ENCODE measurements at places on chromosomes 11 and 22.

DNA sequence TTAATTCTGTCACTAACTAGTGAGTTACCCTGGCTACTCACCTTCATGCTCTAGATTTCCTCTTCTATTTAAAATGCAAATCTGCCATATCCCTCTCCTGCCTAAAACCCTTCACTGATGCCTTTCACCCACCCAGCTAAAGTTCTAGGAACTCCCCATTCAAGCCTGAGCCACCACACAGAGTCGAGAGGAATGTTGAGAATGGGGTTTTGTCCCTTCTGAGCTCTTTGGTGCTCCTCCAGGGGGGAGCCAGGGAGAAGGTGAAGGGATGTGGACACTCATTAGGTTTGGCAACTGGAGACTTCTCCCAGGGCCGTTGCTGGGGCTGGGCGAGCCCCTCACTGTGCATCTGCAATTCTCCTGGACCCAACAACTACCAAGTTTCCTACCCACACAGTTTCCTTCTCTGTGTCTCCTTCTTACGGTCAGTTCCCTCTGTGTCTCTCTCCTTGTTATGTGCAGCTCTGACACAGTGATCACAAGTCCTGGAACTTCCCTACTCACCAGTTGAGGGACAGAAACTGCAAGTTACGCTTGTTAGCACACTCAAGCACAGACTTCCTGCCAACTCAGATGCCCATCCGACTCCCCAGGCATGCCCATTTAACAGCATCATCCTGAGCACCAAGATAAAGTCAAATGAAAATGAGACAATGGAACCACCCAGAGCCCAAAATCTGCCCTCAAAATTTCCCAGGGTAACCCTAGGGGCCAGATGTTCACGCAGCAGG, 6.5 kb upstream of the IL10RA start:
- DNase-seq = no peak

- DNase-seq = no peak
Measured at GRCh38 chr22:23305321-23305910, 125.1 kb downstream of the BCR start.

DNA sequence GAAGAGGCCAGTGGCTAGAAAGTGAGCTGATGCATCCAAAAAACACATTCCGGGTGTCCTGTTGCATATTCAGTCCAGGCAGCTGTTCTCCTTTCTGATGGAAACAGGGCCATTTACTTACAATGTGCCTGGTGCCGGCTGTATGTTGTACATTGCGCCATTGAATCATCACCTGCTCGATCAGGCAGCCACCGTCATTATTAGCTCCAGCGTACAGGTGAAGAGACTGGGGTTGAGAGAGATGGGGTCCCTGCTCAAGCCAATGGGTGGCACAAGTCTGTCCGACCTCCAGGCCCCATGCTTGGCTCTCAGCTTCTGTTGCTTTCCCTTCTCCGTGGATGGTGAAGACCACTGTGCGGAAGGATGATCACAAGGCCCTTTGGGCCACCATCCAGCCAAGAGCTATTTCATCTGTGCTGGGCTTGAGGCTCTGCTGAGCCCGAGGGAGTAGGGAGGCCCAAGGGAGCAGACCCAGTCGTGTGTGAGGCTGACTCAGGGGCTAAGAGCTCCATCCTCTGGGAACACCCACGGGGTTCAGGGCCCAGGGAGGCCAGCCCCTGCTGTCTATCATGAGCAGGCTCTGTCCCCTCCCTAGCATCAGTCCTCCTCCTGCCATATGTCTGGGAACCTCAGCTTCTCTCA, 20.7 kb upstream of the EMID1 start:
- DNase-seq = no peak

GRCh38 chr11:104225047-104225446, 61.1 kb upstream of the PDGFD start:
- DNase-seq = no peak

DNA sequence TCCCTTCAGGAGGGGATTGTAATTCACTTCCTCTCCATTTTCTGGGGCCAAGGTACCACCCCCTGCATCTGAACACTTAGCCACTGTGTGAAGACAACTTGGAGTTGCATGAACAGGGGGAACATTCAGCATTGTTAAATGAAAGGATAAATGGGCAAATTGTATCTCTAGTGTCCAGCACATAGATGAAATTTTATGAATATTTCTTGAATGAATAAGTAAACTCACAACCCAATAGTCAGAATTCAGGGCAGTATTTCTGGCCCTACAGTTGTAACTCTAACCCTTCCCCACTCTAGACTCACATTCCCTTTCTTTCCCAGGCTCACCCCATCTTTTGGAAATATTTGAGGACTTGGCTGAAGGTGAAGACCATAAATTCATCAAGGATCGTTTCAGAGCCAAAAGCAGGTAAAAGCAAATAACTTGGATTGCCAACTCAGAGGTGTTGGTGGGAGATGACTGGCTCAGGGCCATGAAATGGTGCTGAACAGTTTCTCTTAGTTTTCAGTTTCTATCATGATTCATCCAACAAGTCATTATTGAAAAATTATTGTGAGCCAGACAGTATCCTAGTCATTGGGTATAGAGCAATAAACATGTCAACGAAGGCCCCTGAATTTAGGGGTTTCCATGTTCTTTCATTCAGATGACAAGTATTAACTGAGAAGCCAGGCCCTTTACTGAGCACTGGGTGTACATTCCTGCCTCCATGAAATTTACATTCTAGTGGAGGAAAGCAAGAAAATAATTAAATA, 33.3 kb upstream of the ZC3H12C start:
- DNase-seq = no peak

DNA sequence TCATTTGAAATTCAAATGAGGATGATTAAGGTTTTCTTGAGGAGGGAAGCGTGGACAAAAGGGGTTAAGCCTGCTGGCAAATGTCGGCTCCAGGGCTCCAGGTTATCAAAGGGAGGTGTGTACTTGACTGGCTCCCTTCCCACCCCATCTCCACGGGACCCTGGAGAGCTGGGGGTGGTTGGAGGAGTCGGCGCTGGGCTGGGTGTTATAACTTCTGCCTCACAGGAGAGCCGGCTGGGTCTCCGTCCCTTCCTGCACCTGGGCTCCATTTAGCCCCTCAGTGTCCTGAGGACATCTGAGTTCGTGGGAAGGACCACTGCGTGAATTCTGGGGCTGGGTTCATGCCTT, 15.6 kb downstream of the POU2F3 start:
- DNase-seq = no peak

GRCh38 chr11:43861141-43861540, 19.5 kb upstream of the ALKBH3 start:
- no peak for DNase-seq

- DNase-seq = no peak
Measured at GRCh38 chr11:3684129-3684818, 13.1 kb upstream of the CHRNA10 start.

GRCh38 chr11:96246718-96247552, 96.1 kb downstream of the MAML2 start:
- DNase-seq = no peak

DNA sequence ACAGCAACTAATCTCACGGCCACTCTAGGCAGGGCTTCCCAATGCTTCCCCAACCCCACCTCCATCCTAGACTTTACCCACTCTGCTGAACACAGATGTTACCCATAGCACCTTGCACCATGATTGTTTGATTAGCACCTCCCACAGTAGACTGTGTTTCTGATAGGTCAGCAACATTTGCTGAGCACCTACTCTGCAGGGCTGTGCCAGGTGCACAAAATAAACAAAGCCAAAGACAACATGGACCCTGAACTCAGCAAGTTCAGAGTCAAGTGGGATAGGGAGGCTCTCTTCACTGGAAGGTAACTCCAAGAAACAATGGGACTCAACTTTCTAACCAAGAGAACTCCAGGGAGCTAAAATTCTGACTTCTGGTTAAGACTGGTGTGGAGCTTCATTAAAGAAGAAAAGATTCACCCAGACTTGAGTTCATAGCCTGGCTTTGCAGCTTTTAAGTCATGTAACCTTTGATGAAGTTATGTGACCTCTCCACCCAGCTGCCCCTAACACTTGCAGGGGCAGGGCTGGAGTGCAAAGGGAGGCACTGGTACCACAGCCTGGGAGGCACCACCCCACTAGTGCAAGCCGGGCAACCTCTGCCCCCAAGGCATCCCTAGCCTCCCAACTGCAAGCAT, 6.7 kb upstream of the RTN4RL2 start:
- no peak for DNase-seq

DNA sequence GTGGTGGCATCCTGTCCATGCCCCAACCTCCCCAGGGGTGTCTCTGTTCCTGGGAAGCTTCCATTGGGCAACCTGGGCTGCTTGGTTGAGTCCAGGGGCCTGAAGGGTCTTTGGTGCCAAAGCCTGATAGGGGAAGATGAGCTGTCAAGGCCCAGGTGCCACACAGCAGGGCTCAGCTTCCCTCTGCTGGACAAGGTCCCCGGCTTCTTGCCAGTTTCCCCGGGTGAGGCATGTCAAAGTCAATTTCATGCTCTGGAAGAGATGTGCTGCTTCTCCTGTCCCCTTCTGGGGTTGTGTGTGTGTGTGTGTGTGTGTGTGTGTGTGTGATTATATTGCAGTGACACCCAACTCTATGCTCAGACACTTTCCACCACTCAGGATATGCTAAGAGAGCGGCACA, 26.9 kb downstream of the TP53I11 start:
- no peak for DNase-seq

GRCh38 chr11:44174842-44175241, 79.4 kb downstream of the EXT2 start:
- no peak for DNase-seq
